Urothelium cell line (cell line): ENCODE measurements at places on chromosomes 16 and 17.

GRCh38 chr17:7442142-7442541 lies 2.7 kb upstream of the CHRNB1 start:
- no peak for DNase-seq

DNA sequence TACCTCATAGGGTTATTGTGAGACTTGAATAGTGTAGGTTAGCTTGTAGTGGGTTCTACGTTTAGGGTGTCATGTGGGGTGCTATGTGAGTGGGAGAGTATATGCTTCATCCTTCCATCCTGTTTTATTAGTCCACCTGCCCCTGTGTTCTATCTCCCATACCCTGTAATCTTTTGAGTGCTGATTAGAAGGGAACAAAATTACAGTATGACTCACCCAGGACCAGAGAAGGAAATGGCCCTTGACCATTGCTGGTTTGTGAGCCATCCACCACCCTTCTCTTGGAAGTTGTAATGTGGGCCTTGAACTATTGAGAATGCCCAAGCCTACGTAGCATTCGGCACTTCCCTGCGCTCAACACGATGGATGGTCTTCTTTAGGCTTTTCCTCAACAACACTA lies 17.1 kb downstream of the SAP30BP start:
- DNase-seq, result no peak

DNA sequence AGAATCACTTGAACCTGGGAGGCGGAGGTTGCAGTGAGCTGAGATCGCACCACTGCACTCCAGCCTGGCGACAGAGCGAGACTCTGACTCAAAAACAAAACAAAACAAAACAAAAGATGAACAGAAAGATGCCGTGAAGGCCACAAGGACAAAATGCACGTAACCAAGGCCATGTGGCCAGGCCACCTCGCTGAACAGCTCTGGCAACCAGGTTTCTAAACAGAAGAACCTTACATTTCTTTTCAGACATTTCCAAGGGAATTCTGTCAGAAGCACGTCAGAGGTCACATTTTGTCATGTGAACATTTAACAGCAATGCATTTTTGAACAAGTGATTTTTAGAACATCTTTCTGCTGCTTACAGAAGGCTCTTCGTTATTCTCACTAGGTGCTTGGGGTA lies 28.8 kb downstream of the USP22 start:
- DNase-seq, result no peak

DNA sequence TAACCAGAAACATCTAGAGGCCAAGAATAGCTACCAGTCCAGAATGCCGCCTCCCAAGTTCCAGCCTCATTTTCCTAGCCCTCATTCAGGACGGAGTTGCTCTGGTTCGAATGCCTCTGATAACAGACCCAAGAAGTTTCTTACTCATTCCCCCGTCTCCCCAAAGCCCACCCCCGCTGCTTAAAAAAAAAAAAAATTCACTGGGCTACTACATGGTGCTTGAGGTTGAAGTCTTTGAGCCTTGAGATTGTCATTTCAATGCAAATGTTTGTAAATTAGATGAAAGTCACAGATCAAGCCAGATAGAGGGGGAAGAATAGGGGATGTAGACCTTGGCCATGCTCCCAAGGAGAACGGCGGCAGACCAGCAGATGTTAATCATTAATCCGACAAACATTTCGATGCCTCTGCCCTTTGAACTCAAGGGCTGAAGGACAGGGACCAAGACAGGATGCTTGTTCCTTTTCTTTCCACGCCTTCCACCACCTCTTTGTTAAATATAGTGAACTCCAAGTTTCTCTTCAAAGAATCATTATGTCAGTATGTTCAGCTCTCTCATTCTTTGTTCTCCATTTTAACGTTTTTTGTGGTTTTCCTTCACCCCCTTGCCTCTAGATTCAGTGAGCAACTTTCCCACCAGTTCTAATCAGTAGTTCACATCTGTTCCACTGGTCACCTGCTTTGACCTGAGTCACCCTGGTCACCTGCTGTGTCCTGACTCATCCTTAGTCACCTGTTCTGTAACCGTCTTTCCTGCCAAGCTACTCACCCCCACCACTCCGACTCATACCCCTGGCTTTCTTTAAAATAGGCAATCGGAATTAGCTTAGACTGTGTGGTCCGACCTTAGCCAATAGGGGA lies 190.3 kb downstream of the CPPED1 start:
- peak; percentile 64 for DNase-seq

- peak; percentile 56 for DNase-seq
Observed at GRCh38 chr16:2339521-2340484, 725 bp downstream of the ABCA3 start.

- DNase-seq, result peak; percentile 72
Observed at GRCh38 chr17:82863941-82864712, 24.3 kb upstream of the ZNF750 start.

DNA sequence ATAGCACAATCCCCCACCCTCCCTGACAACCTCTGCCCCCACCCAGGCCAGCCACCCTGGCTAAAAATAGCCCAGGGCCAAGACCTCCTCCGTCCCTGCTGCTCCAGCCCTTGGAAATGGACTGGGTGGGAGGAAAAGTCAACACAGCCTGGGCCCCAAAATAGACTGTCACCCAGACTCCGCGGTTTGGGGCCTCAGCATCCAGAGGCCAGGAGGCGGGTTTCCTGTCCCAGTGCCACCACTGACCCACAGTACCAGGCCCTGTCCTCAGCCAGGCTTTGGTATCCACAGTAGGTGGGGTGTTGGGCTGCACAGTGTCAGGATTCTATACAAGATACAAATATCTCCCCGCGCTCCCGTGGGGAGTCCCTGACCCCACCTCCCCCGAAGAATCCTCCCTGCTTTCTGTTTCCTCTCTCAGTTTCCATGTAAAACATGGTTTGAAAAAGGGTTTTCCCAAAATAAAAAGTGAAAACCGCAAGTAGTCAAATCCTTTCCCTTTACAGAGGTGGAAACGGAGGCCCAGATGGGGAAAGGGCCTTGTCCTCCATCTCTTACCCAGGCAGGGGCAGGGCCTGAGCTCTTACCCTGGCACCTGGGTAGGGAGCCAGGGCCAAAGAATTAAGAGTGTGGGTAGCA lies 20.1 kb downstream of the CPNE2 start:
- DNase-seq, result no peak
